ENCODE measurements at places on chromosomes 7 and 10.

GRCh38 chr7:68041554-68041953, 1044.9 kb downstream of the TYW1 start:
- H3K27me3 ChIP-seq, result no peaks in the 10 kb centered on the region
- DNase-seq, result no peak
- H3K4me3 ChIP-seq, result no peak overlapping the region
- H3K4me1 ChIP-seq, result 0 out of 2 replicates have a peak, but pooled peaks cover 12% of the 10 kb centered on the region
- H3K27ac ChIP-seq, result no peak overlapping the region

DNA sequence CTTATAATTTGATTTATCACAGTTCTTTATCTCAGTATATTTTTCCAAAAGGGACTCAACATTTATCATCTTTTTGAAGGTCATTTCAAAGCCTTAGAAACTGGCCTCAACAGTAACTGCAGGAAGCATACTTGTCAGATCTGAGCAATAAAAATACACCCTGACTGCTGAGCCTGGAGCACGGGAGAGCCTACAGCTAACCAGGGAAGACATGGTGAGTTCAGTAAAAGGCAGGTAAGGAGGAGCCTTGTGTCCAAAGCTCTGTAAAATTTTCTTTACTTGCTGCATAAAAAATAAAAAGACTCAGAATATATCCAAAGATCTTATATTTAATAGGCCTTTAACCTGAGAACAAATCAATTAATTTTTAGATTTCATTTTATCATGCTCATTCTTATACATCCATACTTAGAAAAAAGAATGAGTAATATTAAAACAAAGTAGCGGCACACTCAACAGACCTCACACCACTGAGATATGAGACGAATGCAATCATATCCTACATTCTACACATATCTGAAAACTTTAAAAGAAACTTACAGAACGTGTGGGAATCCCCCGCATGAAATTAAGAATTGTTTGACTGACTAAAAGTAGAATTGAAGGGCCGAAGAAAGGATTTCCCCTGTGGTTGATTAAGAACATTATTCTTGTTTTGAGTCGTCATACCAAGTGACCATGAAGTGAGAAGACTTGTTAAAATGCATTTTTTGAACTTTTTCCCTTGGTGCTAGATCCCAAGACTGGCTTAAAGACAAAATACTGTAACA, 296.4 kb upstream of the MKLN1 start:
- H3K36me3 ChIP-seq, result no peaks in the 10 kb centered on the region
- no peak overlapping the region for H3K4me3 ChIP-seq
- no peaks in the 10 kb centered on the region for H3K4me1 ChIP-seq
- no peak overlapping the region for H3K27ac ChIP-seq
- DNase-seq, result no peak
- H3K27me3 ChIP-seq, result no peaks in the 10 kb centered on the region

DNA sequence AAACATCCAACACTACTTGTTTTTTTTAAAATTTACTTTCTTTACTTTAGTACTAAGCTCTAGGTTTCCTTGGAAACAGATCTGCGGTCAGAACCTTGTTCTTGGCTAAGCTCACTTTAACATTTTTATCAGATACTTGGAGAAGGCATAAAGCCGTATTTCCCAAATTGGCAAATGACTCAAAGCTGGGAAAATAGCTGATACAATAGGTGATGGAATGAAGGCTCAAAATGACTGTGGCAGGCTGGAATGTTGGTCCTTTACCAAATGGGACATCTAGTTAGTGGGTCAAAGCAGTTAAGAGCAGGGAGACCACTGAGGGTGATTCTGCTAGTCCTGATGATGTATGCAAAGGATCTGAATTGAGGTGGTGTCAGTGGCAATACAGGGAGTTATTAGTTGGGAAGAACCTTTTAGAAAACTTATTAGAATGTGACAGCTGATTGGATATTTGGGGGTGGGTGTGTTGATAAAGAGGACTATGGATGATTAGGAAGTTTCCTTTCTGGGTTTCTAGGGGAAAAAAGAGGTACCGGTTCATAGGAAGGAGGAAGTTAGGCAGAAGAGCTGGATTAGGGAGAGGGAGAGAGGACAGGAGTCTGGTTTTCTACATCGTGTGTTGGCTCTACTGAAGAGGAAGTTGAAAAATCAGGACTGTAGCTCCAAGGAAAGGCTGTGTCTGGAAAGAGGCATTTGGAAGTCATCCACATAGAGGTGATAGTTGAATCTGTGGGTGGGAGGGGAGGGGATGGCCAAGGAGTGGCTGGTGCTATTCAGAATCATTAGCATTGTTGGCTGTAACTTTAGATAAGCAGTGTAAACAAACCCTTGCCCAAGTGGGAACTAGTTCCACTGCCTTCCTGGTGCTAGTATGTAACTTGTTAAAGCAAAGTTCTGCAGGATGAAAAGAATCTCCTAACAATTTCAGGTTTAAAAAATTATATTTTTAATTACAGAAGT, 13.1 kb downstream of the PLCE1 start:
- no peak overlapping the region for H3K27ac ChIP-seq
- H3K4me1 ChIP-seq, result no peaks in the 10 kb centered on the region
- H3K4me3 ChIP-seq, result no peak overlapping the region
- H3K27me3 ChIP-seq, result no peaks in the 10 kb centered on the region
- no peaks in the 10 kb centered on the region for H3K36me3 ChIP-seq

- no peak for DNase-seq
- peaks cover 1% of the 10 kb centered on the region for H3K36me3 ChIP-seq
- no peaks in the 10 kb centered on the region for H3K4me1 ChIP-seq
- no peak overlapping the region for H3K4me3 ChIP-seq
Measured at GRCh38 chr10:22580711-22581110, 133.7 kb downstream of the PIP4K2A start.

DNA sequence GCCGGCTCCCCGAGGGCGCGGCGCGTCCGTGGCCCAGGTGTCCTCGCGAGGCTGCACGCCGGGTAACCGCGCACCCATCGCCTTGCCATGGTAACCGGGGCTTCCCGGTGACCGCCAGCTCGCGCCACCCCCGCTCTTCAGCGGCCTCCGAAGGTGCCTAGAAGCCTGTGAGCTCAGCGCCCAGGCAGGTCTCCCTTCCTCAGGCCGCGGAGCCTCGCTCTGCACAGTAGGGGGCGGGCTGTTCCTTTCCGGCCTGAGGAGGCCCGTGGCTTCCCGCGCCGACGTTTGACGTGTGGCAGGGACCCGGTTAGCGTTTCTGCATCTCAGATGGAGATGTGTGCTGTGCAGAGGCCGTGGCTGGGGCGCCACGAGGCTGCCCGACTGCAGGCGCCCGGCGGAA, 117.1 kb downstream of the DYNC2I1 start:
- H3K36me3 ChIP-seq, result no peaks in the 10 kb centered on the region
- peaks cover 9% of the 10 kb centered on the region for H3K4me1 ChIP-seq
- H3K4me3 ChIP-seq, result no peak overlapping the region
- DNase-seq, result no peak
- H3K27me3 ChIP-seq, result no peaks in the 10 kb centered on the region

- H3K4me3 ChIP-seq, result no peak overlapping the region
- H3K4me1 ChIP-seq, result peaks cover 36% of the 10 kb centered on the region
- H3K36me3 ChIP-seq, result no peaks in the 10 kb centered on the region
- DNase-seq, result no peak
- H3K27ac ChIP-seq, result no peak overlapping the region
Measured at GRCh38 chr7:6359021-6359420, 86.6 kb upstream of the CYTH3 start.

GRCh38 chr7:20411372-20411771, 80.7 kb downstream of the ITGB8 start:
- H3K27me3 ChIP-seq, result no peaks in the 10 kb centered on the region
- no peaks in the 10 kb centered on the region for H3K4me1 ChIP-seq
- H3K36me3 ChIP-seq, result no peaks in the 10 kb centered on the region
- no peak for DNase-seq
- no peak overlapping the region for H3K27ac ChIP-seq

- no peaks in the 10 kb centered on the region for H3K36me3 ChIP-seq
- H3K4me1 ChIP-seq, result no peaks in the 10 kb centered on the region
- H3K4me3 ChIP-seq, result no peak within 1 kb of the TSS
- DNase-seq, result peak; percentile 13
- peaks cover 3% of the 10 kb centered on the region for H3K27me3 ChIP-seq
- no peak within 1 kb of the TSS for H3K27ac ChIP-seq
Measured at GRCh38 chr7:142939226-142939910, at the start of gene LLCFC1. Gene LLCFC1 (plus strand): TSS chr7:142939484. CDS start chr7:142939622, 138 bp downstream.

DNA sequence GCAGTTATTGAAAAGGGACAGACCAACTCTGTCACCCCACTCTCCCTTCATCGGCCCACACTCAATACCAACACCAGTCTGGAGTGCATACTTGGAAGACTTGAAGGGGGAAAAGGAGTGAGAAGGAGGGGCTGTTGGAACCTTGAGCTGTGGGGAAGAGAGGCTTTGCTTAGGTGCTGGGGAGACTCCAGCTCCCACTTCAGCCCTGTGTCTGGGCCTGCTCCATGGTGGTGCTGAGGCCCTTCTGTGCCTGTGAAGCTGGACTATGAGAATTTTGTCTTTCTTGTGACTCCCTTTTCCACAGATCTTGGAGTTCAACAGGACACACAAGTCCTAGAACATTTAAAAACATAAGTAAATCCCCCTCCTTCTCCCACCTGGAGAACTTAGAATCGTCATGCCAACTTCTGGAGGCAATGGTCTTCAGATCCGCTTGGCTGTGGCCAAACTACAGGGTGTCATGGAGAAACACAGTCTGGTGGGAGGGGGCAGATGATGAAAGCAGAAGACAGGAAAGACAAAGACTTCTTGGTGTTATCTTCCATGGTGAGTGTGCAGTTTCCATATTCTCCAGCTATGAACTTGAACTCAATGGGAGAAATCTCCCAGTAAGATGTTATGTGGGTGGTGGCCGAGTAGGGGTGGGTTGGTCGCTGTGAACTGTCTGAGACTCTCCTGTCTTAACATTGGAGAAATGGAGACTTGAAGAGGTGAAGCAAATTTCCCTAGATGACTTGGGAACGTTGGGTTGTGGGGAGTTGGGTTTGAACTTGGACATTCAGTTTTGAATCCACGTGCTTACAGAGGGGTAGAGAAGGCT, 18.4 kb upstream of the GIMAP8 start:
- H3K4me3 ChIP-seq, result no peak overlapping the region
- H3K4me1 ChIP-seq, result peaks cover 6% of the 10 kb centered on the region
- no peaks in the 10 kb centered on the region for H3K36me3 ChIP-seq
- DNase-seq, result no peak
- no peak overlapping the region for H3K27ac ChIP-seq

DNA sequence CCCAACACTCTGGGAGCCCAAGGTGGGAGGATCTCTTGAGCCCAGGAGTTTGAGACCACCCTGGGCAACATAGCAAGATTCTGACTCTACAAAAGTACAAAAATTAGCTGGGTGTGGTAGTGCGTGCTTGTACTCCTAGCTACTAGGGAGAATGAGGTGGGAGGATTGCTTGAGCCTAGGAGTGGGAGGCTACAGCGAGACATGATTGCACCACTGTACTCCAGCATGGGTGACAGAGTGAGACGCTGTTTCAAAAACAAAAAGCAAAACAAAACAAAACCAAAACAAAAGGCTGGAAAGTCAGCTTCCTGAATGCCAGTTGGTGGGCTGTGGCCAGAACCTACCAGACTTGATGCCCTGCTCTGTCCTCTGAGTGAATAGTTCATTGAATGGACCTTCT, 242.8 kb downstream of the PHTF2 start:
- DNase-seq, result no peak
- H3K36me3 ChIP-seq, result no peaks in the 10 kb centered on the region
- no peak overlapping the region for H3K27ac ChIP-seq

DNA sequence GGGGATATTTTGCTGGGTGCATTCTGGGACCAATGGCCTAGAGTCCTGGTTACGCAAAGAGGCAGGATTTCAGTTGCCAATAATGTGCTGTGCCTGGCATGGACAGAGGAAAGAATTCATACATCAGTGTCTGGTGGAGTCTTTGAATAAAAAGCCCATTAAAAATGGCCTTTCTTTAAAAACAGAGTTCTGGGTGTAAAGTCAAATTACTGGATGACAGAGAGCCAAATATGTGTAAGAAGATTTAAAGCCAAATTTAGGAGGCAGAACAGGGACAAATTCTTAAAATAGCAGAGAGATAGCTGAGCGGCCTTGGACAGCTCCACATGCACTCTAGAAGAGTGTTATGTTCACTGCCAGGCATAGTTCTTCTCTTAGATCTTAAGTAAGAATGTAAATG, 60.8 kb upstream of the MEOX2 start:
- no peaks in the 10 kb centered on the region for H3K27me3 ChIP-seq
- no peaks in the 10 kb centered on the region for H3K36me3 ChIP-seq
- no peak overlapping the region for H3K4me3 ChIP-seq
- DNase-seq, result no peak
- no peaks in the 10 kb centered on the region for H3K4me1 ChIP-seq

- H3K4me3 ChIP-seq, result no peak overlapping the region
- no peaks in the 10 kb centered on the region for H3K4me1 ChIP-seq
- no peak for DNase-seq
- no peaks in the 10 kb centered on the region for H3K27me3 ChIP-seq
Measured at GRCh38 chr7:54581511-54581910, 39.3 kb downstream of the VSTM2A start.

DNA sequence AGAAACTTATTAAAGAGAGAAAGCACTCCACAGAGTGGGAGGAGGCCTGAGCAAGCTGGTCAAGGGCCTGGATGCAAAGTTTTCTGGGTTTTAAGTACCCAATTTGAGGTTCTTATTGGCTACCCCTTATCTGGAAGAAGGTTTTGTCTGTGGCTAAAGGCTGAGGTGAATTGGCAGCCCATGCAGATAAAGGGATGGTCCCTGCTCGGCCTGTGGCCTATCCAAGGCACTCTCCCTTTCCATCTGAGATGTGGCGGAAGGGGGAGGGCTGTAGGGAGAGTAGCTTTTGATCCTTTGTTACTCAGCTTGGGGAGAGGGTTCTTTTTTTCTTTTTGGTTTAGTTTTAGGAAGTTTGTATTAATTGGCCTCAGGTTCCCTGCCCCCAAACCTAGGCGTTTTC, 465.1 kb downstream of the ATRNL1 start:
- H3K36me3 ChIP-seq, result no peaks in the 10 kb centered on the region
- H3K27ac ChIP-seq, result no peak overlapping the region
- no peaks in the 10 kb centered on the region for H3K27me3 ChIP-seq
- no peaks in the 10 kb centered on the region for H3K4me1 ChIP-seq
- no peak for DNase-seq

DNA sequence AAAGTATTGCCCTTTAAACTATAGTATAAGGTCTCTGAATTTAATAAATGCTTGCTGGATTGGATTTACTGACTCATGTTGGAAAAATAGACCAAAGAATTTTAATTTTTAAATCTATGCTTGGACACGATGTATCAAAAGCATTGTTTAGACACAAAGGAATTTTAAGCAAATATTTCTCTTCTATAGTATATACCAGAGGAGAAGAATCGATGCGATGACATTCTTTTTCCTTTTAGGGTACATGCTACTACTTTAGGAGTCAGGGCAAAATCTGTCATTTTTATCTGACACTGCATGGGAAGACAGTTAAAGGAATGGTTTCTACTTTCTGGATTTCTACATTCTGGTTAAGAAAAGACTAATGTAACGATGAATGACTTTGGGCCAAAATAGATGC, 339.9 kb downstream of the BMPER start:
- no peak overlapping the region for H3K4me3 ChIP-seq
- no peaks in the 10 kb centered on the region for H3K36me3 ChIP-seq
- no peak overlapping the region for H3K27ac ChIP-seq
- peaks cover 9% of the 10 kb centered on the region for H3K27me3 ChIP-seq

- H3K36me3 ChIP-seq, result no peaks in the 10 kb centered on the region
- no peak for DNase-seq
- no peaks in the 10 kb centered on the region for H3K27me3 ChIP-seq
- no peak overlapping the region for H3K4me3 ChIP-seq
- H3K4me1 ChIP-seq, result no peaks in the 10 kb centered on the region
- H3K27ac ChIP-seq, result no peak overlapping the region
Measured at GRCh38 chr7:142913051-142913450, 20.5 kb downstream of the TRPV5 start.

Measured in HepG2 (cell line).